ENCODE measurements at places on chromosomes 2 and 18. TPM values are rescaled to one million over a fixed set of nuclear protein-coding genes. Genes with fewer than 3 reads are reported as not detected.

The IGFBP2 gene
- total RNA-seq: 2.0 TPM

The RPRM gene
- 0.16 TPM for total RNA-seq

The PCARE gene
- not detected for total RNA-seq

The ABCB11 gene
- under 0.01 TPM for total RNA-seq

Measured in bronchial smooth muscle cell (primary cell).